ENCODE measurements at places on chromosomes 11 and 22. TPM values are rescaled to one million over a fixed set of nuclear protein-coding genes. Genes with fewer than 3 reads are reported as not detected.

DNA sequence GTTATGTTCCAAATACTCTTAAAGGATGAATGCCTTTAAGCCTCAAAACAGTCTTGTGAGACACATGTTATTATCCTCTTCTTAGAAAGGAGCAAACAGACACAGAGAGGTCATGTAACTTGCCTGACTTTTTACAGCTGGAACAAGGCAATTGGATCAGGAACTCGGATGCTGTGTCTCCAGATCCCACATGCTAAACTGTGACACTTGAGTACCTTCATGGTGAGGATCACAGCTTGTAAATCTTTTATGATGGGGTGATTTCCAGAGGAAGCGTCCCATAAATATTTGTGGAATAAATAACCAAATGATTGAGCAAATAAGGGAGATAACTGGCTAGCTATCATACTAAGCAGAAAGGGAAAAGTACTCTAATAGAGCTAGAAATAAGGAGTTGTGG lies 171.2 kb downstream of the C11orf91 start:
- no peak for DNase-seq

- peak; percentile 58 for DNase-seq
Observed at GRCh38 chr11:119377112-119377901, 4.2 kb downstream of the USP2 start.

DNA sequence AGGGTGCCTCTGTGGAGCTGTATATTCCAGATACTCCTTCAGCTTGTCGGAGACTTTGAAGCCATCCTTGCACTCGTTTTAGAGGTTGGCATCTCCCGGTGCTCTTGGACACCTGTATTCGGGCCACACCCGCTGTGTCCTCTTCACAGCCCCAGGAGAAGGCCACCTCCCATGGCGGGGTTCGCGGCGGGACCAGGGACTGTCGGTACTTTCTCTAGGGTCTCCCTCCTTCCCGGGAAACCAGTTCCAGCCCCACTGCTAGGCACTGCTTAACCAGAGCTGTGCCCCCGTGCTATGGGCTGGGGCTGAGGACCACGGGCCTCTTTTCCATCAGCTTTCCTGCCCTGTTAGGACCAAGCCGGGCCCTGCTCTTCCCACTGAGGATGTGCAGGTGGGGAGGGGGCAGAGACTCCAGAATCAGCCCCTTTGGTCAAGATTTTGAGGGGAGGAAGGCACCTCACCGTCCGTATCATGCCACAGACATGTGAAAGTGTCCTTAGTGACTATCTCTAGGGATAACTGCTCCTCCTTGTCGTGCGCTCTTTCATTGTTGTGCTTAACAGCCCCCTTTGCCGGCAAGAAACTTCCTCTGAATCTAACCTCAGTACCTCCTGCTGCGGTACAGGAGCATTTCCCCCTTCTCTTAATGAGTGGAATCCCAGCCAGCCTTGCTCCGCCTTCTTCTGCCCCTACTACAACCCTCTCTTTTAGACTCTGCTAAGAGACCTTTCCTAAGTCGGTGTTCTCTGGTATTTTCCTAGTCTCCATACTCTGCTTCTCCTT lies 1.2 kb upstream of the B3GAT1 start:
- DNase-seq, result no peak

GRCh38 chr11:95512682-95513081 lies 276.9 kb downstream of the FAM76B start:
- DNase-seq, result peak; percentile 74

GRCh38 chr11:113440816-113441215 lies 34.4 kb downstream of the DRD2 start:
- no peak for DNase-seq

DNA sequence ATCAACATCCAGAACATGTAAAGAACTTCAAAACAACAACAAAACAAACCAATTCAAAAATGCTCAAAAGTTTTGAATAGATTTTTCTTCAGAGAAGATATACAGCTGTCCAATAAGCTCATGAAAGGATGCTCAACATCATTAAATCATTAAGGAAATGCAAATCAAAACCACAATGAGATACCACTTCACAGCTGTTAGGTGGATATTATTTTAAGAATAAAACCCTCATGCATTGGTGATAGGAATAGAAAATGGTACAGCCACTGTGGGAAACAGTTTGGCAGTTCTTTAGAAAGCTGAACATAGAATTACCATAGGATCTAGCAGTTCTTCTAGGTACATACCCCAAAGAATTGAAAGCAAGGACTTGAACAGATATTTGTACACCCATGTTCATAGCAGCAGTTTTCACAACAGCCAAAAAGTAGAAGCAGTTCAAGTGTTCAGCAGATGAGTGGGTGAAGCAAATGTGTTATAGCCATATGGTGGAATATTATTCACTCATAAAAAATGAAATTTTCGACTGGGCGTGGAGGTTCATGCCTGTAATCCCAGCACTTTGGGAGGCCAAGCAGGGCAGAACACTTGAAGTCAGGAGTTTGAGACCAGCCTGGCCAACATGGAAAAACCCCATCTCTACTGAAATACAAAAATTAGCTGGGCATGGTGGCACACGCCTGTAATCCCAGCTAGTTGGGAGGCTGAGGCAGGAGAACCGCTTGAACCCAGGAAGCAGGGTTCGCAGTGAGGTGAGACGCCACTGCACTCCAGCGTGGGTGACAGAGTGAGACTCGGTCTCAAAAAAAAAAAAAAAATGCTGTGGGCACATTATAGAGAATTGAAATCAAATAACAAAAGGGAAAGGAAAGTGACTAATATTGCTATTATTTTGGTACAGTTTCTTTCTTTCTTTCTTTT lies 42.9 kb downstream of the CBL start:
- DNase-seq, result no peak

- DNase-seq, result no peak
Observed at GRCh38 chr11:46724088-46724487, 5.1 kb downstream of the F2 start.

GRCh38 chr11:125514336-125515101 lies 18.5 kb upstream of the FEZ1 start:
- no peak for DNase-seq

- DNase-seq, result no peak
Observed at GRCh38 chr11:65565624-65566453, 4.4 kb upstream of the ZNRD2 start.

DNA sequence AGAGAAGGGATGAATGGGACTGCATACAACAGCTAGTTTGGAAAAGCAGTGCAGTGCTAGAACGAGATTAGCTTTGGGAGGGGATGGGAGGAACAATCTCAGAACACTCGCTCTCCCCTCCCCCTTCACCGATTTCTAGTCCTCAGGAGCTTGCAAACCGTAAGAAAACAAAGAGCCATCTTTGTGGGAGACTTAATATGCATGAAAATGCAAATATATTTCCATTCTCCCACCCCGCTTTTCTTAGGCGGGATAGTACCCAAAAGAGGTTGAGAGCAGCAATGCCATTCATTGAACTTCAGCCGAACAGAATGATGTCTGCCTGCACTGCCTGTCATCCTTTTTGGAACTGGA lies 1.1 kb downstream of the SPINDOC start:
- no peak for DNase-seq

DNA sequence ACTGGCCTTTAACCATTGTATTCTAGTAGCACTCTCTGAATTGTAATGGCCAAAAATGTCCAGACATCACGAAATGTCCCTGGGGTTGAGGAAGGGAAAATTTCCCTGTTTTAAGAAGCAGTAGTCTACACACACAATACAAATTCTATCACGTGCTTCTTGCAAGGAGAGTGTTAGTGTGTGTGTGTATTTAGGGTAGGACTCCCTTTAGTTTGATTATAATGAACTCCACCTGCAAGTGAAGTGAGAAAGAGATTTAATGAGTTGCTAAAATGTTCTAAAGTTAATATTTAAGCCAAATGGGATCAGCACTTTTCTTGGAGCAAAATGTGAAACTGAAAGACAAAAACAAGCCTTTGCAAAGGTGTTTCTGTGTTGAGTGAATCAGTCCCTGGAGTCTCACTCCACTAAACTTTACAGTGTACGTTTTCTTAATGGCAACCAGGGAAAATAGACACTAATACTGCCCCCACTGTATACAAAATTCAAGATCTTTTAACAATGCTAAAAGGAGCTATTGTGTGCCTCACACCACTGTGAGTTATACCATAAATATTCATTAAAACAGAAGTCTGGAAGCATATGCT lies 590.3 kb upstream of the TENM4 start:
- no peak for DNase-seq

- no peak for DNase-seq
Observed at GRCh38 chr22:44012162-44012561, 11.9 kb upstream of the PARVB start.

GRCh38 chr11:61472282-61472681 lies 36.3 kb upstream of the LRRC10B start:
- DNase-seq, result peak; percentile 38

GRCh38 chr11:548700-549603 lies 11.6 kb downstream of the LMNTD2 start:
- no peak for DNase-seq

DNA sequence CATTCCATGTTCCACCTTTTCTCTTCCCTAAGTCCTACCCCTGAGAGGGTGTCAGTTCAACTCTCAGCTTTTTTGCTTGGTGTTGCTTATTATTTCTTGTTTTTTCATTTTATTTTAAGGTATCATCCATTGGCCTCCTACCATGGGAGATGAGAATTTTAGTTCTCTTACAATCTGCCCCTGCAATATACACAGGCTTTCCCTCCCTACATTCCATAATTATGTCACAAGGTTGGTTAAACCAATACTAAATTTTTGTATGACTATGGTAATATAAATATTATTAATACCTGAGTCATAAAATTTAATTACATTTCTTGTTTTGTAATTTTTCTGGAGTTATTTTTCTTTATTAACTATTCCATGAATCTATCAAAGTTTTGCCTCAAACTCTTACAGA lies 216.2 kb downstream of the SNX19 start:
- no peak for DNase-seq

DNA sequence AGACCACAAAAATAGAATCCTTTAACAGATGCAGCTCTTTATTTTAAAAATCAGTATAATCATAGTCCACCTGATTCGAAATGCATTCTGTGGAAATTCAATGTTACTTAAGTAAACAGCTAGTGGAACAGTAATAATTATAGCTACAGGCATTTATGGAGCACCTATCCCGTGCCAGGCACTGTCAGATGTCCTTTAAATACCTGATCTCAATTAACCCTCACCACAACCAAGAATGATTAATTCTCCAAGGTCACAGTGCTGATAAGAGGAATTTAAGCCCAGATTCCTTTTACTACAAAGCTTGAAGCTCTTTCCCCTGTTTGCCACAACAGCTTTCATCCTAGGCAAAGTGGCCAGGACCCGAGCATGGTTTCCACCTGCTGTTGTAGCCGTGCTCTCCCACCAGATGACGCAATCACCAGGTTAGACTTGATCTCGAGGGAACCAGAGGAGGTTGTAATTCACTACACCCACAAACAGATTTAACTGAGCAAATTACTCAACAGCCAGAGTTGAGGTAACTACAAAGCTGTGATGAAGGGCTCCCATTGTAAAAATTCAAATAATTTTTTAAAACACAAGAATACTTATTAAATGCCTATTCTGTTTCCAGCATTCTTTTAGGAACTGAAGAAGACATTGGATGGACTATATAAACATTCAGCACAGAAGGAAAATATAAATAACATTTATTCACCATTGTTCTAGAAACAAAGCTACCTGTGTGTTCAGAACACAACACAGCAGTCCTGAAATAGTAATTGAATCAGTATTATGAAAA lies 10.3 kb downstream of the PRDM10 start:
- DNase-seq, result no peak

DNA sequence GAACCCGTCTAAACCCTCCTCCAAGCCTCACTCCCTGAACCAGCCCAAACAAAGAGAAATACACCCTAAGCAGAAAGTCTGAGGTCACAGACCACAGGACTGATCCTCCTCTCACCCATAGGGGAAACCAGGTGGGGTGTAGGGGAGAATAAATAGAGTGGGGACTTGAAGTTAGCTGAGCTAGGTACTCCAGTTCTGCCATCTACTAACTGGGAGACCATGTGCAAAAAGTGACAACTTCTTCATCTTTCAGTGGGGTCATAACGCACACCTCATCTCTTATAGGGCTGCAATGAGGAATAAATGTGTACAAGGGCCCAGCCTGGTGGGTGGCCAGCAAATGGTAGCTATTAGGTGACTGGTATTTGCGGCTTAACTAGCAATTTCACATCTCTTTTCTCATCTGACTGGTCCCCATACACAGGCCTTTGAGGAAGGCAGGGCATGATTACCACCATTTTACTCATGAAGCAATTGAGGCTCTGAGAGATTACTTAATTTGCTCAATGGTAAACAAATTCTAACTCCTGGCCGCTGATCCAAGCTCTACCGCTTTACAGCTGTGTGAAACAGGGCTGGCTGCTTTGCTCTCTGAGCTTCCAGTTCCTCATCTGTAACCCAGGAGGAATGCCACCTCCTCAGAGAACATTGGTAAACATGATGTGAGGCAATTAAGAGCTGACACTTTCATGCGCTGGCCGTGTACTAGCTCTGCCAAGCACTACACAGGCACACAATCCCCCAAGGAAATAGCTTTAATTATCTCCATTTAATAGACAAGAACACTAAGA lies 16.6 kb downstream of the TBC1D10A start:
- DNase-seq, result no peak

- no peak for DNase-seq
Observed at GRCh38 chr11:117876059-117876340, 458 bp downstream of the FXYD6 start.

Gene NUDT8
- total RNA-seq, result 23.4 TPM

Gene MTMR3
- total RNA-seq, result 26.1 TPM

Gene HEPN1
- total RNA-seq, result not detected

Gene MMP3
- not detected for total RNA-seq

Gene NXPE1
- total RNA-seq, result not detected

Gene RIMBP3B
- not detected for total RNA-seq

All from ascending aorta (tissue), 2 donors.